ENCODE measurements at places on chromosomes 6 and 20. TPM values are rescaled to one million over a fixed set of nuclear protein-coding genes. Genes with fewer than 3 reads are reported as not detected.

The SMLR1 gene
- not detected for total RNA-seq

The RIPOR2 gene
- 156 TPM for total RNA-seq

The AVP gene
- not detected for total RNA-seq

The GATA5 gene
- total RNA-seq = not detected

The KPNA5 gene
- total RNA-seq = 11.0 TPM

The ERVFRD-1 gene
- total RNA-seq = not detected

The GTSF1L gene
- total RNA-seq = not detected

The C4B gene
- total RNA-seq = 3.5 TPM

The SALL4 gene
- total RNA-seq = not detected

The FAM83D gene
- total RNA-seq = 24.9 TPM

The PTCHD4 gene
- not detected for total RNA-seq

The CASS4 gene
- total RNA-seq = 18.8 TPM

The APOBEC2 gene
- total RNA-seq = not detected

The GHRH gene
- total RNA-seq = not detected

The PPP1R3G gene
- total RNA-seq = 0.05 TPM

The SLC17A1 gene
- not detected for total RNA-seq

The MANEA gene
- total RNA-seq = 19.9 TPM

The POPDC3 gene
- not detected for total RNA-seq

The SSTR4 gene
- not detected for total RNA-seq

The C20orf202 gene
- not detected for total RNA-seq

The TAGAP gene
- 64.5 TPM for total RNA-seq

The TRIM31 gene
- total RNA-seq = not detected

The HCRTR2 gene
- total RNA-seq = not detected

The EYS gene
- total RNA-seq = not detected

The TUBB2A gene
- total RNA-seq = 3.5 TPM

The DEFB125 gene
- not detected for total RNA-seq

The ZFP57 gene
- total RNA-seq = not detected

The KCNG1 gene
- total RNA-seq = not detected

The DLL1 gene
- 12.3 TPM for total RNA-seq

The MBOAT1 gene
- 15.5 TPM for total RNA-seq

Measured in activated CD8-positive, alpha-beta T cell treated with anti-CD3 and anti-CD28 coated beads, Interleukin-2, amount 10 ng/mL, durations not matched to agents 7 days and 5 days (primary cell).